ENCODE measurements at places on chromosomes 7 and 10. TPM values are rescaled to one million over a fixed set of nuclear protein-coding genes. Genes with fewer than 3 reads are reported as not detected.
A peak's percentile ranks its signal among the peaks of the same experiment; 100 is the strongest.

DNA sequence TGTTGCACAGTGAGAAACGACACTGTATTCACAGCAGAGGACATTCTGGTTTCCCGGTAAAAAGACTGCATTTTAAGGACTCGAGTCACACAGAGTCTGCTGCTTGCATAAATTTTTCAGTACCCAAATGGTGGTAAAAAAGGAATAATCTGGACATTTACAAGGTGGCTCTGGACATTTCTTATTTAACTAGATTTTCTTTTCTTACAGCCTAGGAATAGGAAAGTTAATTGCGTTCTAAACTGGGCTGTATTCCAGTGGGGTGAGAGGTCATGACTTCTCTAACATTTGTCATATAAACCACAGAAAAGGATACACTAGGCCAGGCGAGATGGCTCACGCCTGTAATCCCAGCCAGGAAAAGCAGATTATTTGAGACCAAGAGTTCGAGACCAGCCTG, 237.5 kb upstream of the KLF6 start:
- peaks cover 4% of the 10 kb centered on the region for H3K27me3 ChIP-seq
- no peak overlapping the region for H3K27ac ChIP-seq
- H3K36me3 ChIP-seq = no peaks in the 10 kb centered on the region
- no peak for DNase-seq

- peaks cover 25% of the 10 kb centered on the region for H3K4me1 ChIP-seq
- no peak overlapping the region for H3K27ac ChIP-seq
- H3K36me3 ChIP-seq = peaks cover 11% of the 10 kb centered on the region
- DNase-seq = no peak
- no peak overlapping the region for H3K4me3 ChIP-seq
These were observed 6.0 kb upstream of the MUC12 start for GRCh38 chr7:100963386-100963785.

GRCh38 chr10:132650611-132651250, 113.1 kb downstream of the INPP5A start:
- no peak overlapping the region for H3K27ac ChIP-seq
- peaks cover 27% of the 10 kb centered on the region for H3K36me3 ChIP-seq

- peaks cover 7% of the 10 kb centered on the region for H3K36me3 ChIP-seq
- H3K4me3 ChIP-seq = no peak overlapping the region
- no peaks in the 10 kb centered on the region for H3K4me1 ChIP-seq
- peak; percentile 57 for DNase-seq
- no peak overlapping the region for H3K27ac ChIP-seq
These were observed 50.9 kb downstream of the AASS start for GRCh38 chr7:122092964-122093797.

DNA sequence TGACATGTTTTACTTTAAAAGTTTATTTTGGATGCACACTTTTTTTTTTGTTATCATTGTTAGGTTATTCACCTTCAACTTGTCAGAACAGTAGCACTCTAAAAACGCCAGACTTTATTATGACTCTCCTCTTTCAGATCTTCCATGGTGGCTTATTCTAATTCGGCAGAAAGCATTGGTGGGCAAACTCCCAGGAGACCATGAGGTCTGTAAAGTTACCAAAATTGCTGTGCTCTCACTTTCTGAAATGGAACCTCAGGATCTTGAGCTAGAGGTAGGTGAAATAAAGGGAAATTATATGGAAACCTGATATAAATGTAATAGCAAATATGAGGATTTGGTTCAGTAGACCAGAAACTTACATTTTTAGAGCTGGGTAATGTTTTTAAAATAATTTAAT, 55.6 kb downstream of the INPP5F start:
- DNase-seq = no peak
- no peaks in the 10 kb centered on the region for H3K27me3 ChIP-seq
- H3K36me3 ChIP-seq = no peaks in the 10 kb centered on the region
- H3K27ac ChIP-seq = no peak overlapping the region

DNA sequence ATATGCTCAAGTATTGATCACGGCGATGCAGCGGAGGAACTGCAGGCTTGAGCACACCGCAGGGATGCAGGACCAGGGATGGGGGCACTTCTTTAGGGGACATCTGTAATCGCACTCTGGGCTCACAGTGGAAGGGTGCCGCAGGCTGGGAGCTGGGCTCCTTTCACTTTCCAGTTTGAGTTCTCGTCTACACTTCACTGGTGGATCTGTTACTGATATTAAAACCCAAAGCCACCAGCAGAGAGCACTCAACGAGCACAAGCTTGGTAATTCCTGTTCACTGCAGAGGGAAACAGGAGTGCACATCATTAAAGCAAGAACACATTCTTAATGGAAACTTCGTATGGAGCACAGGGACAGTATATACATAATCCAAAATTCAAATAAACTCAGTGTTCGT, 91.3 kb downstream of the PARD3 start:
- H3K4me1 ChIP-seq = no peaks in the 10 kb centered on the region
- no peaks in the 10 kb centered on the region for H3K36me3 ChIP-seq
- no peaks in the 10 kb centered on the region for H3K27me3 ChIP-seq
- peak; percentile 57 for DNase-seq

- no peak for DNase-seq
- no peak overlapping the region for H3K4me3 ChIP-seq
- H3K27me3 ChIP-seq = no peaks in the 10 kb centered on the region
- H3K27ac ChIP-seq = no peak overlapping the region
- H3K4me1 ChIP-seq = no peaks in the 10 kb centered on the region
These were observed 91.7 kb upstream of the IFRD1 start for GRCh38 chr7:112358513-112358912.

DNA sequence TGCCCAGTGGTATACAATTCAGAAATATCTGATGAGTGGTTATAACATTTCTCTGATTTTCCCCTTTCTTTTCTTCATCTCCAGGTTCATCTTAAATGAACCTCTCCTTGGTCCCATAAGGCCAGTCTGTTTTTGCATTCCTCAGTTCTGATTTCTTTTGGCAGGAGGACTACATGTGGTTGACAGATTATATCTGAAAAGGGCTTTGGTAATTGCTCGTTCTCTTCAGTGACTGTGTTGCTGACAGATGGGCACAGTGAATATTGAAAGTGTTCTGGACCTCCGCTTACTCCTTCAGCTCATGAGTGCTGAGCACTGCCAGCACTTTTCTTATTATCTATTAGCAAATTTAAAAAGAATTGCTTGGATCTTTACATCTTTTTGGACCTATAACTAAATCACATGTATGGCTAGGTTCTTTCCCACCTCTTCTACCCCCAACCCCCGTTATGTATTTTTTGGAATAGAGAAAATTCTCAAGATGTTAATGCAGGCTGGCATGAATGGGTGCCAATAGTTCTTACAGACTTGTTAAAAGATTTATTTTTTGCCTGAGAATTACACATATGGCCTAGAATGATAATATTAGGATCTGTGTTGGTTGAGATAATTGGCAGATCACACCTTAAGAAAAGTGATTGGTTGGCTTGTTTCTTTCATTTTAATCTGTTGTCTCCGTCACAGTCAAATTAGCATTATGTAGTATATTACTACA, 323.0 kb downstream of the EXOC4 start:
- H3K27ac ChIP-seq = no peak overlapping the region
- H3K36me3 ChIP-seq = no peaks in the 10 kb centered on the region
- H3K27me3 ChIP-seq = no peaks in the 10 kb centered on the region
- H3K4me3 ChIP-seq = no peak overlapping the region
- no peaks in the 10 kb centered on the region for H3K4me1 ChIP-seq
- no peak for DNase-seq

DNA sequence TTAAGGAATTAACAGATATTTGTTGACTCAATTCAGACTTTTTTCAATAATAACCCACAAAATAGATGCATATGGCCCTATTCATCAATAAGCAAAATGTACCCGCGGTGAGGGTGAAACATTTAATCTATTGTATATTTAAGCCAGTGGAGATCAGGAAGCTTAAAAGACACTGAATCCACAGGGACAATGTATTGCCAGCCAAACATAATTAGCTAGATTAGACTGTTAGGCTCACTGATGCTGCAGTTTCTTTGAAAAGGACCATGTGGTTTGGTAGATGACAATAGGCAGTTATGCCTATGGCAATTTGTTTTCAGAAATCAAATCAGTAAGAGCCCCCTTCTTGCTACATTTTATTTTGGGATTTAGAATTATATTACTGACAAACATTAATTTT, 87.3 kb upstream of the PLXDC2 start:
- no peaks in the 10 kb centered on the region for H3K27me3 ChIP-seq
- DNase-seq = no peak
- no peaks in the 10 kb centered on the region for H3K4me1 ChIP-seq
- no peak overlapping the region for H3K4me3 ChIP-seq
- H3K27ac ChIP-seq = no peak overlapping the region
- peaks cover 2% of the 10 kb centered on the region for H3K36me3 ChIP-seq

DNA sequence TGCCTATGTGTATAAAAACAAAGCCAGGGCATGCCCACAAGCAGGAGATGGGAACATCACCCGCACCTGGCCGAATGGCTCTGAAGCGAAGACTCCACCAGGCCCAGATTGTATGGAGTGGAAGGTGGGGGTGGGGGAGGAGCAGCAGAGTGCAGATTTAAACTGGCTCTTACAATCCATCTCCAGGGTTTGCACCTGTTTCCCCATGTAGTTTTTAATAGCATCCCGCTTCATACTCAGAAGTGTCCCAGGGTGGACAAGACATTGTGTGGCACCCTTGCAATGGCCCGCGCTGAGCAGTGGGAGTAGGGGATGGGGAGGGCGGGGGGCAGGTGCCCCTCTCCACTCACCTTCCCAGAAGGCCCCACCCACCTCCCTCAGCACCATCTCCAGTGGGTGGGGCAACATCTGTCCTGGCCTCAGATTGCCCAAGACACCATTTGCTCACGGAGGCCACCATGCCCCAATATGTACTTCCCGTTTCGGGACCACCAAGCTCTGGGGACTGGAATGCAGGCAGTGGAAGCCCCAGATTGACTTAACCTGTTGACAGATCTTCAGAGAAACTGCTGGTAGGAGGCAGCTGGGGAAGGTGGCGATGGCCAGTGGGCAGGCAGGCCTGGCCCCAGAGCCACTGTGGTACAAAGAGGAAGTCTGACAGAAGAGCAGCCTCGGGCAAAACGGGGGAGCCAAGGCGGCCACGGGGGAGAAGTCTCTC, 23.0 kb downstream of the VSIR start:
- H3K27me3 ChIP-seq = no peaks in the 10 kb centered on the region
- no peak for DNase-seq
- H3K4me3 ChIP-seq = no peak overlapping the region
- peaks cover 95% of the 10 kb centered on the region for H3K4me1 ChIP-seq

DNA sequence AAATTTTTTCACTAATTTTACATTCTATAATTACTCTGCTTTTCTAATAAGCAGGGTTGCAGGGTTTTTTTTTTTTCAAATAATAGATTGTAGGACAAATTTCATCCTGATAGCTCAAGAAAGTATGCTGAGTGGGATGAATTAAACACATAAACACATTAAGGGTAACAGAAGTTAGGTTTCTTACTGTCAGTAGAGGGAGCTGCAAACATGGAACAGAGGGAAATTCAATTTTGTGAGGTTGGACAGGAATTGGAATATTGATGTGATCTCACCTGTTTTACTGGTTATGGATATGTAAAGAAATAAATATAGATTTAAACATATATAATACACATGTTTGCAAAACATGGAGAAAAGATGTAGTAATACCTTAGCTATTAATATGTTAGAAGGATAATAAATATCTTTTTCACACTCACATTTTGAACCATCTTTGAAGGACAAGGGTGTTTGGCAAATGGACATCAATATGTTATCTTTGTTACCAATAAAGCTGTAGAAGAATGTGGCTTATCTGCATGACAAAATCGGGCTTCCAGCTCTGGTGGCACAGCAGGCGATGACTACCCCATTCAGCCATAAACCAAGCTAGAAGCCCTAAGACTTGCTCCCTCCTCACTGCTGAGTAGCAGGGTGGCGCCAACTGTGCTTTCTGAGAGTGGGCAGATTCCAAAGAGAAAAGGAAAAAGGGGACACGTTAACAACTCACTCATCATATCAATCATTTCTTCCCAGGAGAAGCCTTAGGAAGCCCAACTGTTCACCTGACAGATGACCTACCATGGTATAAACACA, 1257.4 kb downstream of the GATA3 start:
- H3K4me3 ChIP-seq = no peak overlapping the region
- no peaks in the 10 kb centered on the region for H3K36me3 ChIP-seq
- H3K27me3 ChIP-seq = no peaks in the 10 kb centered on the region
- H3K27ac ChIP-seq = no peak overlapping the region

DNA sequence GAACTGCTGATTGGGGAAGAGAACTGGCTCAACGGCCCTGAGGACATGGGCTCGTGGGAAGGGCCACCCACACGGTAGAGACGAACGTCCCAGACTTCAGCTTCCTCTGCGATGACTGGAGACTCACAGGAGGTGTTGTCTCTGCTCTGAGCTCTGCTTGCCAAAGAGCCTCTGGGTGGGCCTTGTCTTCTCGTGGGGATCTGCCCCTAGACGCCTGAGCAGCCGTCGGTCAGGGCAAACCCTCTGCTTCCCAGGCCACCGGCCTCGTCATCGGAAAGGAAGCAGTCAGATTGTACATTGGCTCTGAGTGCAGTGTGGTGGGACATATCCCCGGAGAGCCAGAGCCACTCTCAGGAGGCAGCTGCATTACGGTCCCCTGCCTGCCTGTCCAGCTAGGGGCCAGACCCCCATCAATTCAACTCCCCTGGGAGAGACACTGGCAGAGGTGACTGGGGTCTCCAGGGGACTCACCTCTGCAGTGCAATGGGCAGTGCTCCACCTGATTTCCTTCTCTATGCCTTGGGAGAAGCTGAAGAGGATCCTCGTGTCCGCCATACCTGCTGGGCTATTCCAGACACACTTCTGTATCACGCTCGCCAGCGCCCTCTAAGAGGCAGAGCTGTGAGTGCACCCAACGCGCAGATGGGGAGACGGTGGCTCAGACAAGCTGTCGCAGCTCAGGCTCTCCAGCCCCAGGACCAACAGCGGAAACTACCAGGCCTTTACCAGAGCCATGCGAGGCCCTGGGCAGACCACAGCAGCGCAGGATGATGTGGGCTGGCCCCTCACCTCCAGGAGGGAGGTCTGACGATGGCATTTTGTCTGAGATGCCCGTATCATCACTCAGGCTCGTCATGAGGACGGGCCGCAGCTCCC, 227.4 kb downstream of the TCERG1L start:
- no peaks in the 10 kb centered on the region for H3K36me3 ChIP-seq
- H3K4me1 ChIP-seq = no peaks in the 10 kb centered on the region
- H3K27ac ChIP-seq = no peak overlapping the region
- H3K4me3 ChIP-seq = no peak overlapping the region
- no peaks in the 10 kb centered on the region for H3K27me3 ChIP-seq

- no peaks in the 10 kb centered on the region for H3K27me3 ChIP-seq
- H3K36me3 ChIP-seq = no peaks in the 10 kb centered on the region
- DNase-seq = no peak
- no peaks in the 10 kb centered on the region for H3K4me1 ChIP-seq
- no peak overlapping the region for H3K4me3 ChIP-seq
These were observed 259.5 kb upstream of the HGF start for GRCh38 chr7:82029236-82029913.

The CTAGE8 gene
- 11.2 TPM for polyA plus RNA-seq

The FAM241B gene
- polyA plus RNA-seq = 6.4 TPM

Measured in large intestine (tissue), 12 donors.